ENCODE measurements at places on chromosomes 7 and 10.

DNA sequence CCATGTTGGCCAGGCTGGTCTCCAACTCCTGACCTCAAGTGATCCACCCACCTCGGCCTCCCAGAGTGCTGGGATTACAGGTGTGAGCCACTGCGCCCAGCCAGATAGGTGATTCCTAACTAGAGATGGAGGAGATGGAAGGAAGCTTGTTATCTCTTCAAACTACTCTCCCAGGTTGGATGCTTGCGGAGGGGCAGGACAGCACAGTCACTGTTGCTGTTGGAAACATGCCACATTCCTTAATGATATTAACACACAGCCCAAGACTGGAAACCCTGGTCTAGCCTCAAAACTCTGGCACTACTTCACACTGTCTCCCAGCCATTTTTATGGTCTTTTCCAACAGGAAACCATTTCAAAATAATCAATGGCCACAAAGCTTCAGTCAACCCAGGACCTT is 468.8 kb upstream of the NRP1 start:
- DNase-seq, result no peak

GRCh38 chr7:156234666-156235494 is 405.7 kb upstream of the RNF32 start:
- no peak for DNase-seq

DNA sequence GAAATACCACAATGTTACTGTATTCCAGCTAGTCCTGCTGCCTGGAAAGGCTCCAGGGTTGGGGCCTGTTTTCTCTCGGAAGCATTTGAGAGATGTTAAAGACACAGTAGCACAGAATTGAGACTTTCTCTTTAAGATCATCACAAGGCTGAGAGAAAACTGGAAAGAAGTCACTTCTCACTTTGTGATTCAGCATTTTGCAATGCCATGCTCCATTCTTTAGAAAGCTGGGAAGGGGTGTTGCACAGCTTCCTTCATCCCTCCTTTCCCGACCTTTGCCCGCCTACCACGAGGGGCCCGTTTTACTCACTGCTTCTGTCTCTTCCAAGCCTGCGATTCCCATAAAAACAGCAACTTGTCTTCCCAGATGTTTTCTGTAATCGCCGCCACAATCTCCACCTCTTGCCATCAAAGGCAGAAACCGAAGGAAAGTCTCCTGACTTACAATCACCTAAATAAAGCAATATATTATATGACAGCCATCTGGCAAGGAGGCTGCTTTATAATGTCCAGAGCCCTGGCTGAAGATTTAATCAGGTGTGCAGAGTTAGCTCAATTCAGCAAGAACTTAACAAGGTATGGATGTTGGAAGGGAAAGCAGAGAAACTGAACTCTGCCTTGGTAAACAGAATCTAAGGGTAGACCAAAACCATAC is 18.9 kb downstream of the NOD1 start:
- no peak for DNase-seq

- DNase-seq, result no peak
Measured at GRCh38 chr7:98284335-98285036, 3.0 kb downstream of the BRI3 start.

DNA sequence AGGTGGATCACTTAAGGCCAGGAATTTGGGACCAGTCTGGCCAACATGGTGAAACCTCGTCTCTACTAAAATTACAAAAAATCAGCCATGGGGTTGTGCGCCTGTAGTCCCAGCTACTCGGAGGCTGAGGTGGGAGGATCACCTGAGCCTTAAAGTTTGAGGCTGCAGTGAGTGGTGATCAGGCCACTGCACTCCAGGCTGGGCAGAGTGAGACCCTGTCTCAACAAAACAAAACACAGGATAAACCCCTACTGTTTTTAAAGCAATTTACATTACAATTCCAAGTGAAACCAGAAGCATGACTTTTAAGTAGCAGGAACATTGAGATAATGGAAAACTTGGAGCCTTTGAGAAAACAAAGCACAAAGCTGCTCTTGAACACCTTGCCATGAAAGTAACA is 92.4 kb upstream of the BTBD16 start:
- DNase-seq, result no peak

GRCh38 chr7:148367731-148368475 is 222.7 kb upstream of the C7orf33 start:
- DNase-seq, result no peak

DNA sequence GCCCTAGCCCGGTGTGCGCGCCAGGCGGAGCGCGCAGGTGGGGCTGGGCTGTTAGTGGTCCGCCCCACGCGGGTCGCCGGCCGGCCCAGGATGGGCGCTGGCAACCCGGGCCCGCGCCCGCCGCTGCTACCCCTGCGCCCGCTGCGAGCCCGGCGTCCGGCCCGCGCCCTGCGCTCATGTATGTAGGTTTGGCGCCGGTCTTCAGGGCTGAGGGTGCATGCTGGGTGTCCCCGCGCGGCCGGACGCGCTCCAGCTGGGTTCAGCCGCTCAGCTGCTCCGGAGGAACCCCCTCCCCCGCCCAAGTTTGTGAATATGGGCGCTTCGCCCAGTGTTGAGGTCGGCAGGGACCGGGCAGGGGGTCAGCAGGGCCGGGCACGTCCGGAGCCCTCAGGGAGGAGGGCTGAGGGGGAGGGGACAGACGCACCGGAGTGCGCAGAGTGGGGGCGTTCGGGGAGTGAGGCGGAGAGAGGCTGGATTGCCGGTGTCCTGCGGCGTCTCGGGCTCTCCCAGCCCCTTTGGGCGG is 559 bp downstream of the VWC2 start:
- no peak for DNase-seq

DNA sequence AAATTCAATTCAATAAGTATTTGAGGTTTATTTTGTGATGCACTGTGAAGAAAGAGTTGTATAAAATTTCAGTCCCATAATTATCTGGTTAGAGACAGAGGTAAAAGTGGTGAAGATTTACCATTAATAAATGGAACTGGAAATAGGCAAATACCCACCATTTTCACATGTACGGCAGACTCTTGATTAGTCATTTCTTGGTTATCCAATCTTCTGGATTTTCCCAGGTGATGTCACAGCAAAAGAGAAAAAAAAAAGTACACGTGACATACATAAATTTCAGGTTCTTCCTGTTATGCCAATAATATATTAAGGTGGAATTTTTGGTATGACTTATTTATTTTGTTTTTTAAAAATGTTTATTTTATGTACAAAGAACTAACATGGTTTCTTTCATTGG is 26.8 kb downstream of the NT5C3A start:
- no peak for DNase-seq

DNA sequence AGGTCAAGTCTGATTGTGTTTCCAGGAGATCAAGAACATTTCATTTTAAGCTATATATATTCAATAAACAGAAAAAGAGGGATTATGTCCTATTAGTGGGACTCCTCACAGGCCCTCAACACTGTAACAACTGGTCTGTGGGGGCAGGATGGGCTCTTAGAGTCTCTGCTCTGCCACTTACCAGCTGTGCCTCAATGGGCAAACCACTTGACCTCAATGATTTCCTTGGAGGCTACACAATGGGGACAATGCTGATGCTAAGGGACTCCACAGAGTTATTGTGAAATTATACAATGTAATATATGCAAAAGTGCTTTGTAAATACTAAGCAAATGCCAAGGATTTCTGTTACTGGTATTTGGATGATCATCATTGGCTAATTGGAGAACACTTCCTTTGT is 33.2 kb upstream of the MXI1 start:
- no peak for DNase-seq

- no peak for DNase-seq
Measured at GRCh38 chr10:131651674-131652437, 249.0 kb upstream of the PPP2R2D start.

- no peak for DNase-seq
Measured at GRCh38 chr10:48505394-48506112, 99.3 kb downstream of the ARHGAP22 start.

- DNase-seq, result peak; percentile 57
Measured at GRCh38 chr10:120423431-120424197, 33.4 kb upstream of the PLPP4 start.

DNA sequence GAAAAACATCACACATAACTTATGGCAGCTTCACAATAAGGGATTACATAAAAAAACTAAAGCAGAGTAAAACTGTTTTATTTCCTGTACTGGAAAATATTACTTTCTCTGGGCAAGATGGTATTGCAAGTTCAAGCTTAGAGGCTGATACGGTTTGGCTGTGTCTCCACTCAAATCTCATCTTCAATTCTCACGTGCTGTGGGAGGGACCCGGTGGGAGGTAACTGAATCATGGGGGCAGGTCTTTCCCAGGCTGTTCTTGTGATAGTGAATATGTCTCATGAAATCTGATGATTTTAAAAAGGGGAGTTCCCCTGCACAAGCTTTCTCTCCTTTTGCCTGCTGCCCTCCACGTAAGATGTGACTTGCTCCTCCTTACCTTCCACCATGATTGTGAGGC is 5.1 kb upstream of the LRRC27 start:
- peak; percentile 35 for DNase-seq

DNA sequence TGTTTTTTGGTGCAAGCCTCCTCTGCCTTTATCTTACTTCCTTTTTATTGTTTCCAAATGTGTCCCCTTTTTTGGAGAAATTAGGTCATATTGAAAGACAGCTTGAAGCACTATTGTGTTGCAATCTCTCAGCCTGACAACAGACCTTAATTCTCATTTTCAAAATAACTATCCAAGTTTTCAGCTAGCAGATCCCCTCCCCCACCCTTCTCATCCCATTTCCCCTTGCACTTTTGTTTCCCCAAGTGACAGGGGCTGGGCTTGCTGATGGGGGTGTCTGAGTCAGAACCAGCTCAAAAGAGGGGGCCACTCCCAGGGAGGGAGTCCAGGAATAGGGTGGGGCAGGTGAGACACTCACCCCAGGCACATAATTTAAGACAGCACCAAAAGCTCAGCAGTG is 75.3 kb downstream of the MKI67 start:
- no peak for DNase-seq

GRCh38 chr7:32879460-32879859 is 12.1 kb downstream of the KBTBD2 start:
- DNase-seq, result no peak

Data from GM12865 (cell line).